Activated CD4-positive, alpha-beta T cell treated with anti-CD3 and anti-CD28 coated beads, Interleukin-2, amount 50 U/mL, for 4 hours (primary cell): ENCODE measurements at places on chromosomes 3 and 15.

DNA sequence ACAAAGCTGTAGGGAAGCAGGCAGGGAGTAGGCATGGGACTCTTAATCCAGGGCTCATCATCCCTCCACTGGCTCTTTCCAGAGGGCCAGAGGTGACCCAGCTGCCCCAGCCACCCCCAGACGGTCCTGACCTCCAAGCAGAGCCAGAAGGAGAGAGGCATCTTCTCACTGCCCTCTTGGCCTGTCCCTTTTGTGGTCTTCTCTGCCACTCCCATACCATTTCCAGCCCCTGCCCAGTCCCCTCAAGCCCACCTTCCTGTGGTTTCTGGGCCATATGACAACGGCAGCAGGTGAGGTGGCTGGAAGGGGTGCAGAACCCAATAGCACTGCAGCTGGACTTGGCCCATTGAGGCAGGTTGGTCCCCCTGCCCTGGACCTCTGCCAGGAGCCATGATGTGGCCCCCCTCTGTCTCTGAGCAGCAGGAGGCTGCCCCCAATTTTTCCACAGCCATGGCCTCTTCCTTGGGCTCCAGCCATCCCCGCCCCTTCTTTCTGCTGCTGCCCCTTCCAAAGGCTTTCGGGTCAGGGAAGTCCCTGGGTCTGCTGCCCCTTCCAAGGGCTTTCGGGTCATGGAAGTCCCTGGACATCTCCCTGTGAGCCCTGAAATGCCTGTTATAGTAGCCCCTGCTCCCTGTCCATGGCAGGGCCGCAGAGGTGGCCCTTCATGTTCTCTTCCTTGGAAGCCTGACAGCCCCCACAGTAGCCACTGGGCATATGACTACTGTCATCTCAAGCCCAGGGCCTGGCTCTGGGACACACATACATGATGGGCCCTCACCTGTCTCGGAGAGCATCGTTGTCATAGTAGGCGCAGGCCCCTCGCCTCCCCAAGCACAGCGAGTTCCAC lies 39.5 kb upstream of the RAB6B start:
- DNase-seq: no peak

GRCh38 chr3:148128136-148128535 lies 569.6 kb upstream of the AGTR1 start:
- no peak for DNase-seq

DNA sequence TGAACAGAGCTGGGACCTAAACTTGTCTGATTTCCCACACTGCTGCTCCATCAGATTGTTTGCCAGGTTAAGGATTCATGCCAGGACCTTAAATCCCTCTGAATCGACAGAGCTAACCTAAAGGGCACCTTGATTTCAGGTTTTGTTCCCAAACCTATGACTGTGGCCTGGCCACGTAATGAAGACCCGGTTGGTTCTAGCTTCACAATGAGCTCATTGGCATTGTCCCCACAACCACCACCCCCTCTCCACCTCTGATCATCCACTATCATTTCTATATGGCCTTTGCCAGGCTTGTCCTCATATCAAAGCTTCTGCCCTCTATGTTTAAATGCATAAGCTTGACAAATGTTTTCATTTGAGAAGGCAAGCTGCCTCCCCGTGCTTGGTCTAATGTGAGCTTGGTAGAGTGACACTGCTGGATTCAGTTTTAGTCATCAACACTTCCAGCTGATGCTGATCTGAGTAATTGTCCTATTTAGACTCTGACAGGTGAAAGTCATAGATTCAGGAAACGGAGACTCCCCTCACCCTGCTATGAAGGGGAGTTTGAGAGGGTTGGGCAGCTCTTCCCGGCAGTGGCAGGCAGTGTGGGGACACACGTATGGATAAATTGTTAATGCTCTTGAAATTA lies 407.1 kb upstream of the CFAP20DC start:
- DNase-seq: no peak

GRCh38 chr15:94412979-94413746 lies 181.8 kb downstream of the MCTP2 start:
- no peak for DNase-seq

GRCh38 chr3:73624017-73624820 lies 522 bp downstream of the PDZRN3 start:
- no peak for DNase-seq

DNA sequence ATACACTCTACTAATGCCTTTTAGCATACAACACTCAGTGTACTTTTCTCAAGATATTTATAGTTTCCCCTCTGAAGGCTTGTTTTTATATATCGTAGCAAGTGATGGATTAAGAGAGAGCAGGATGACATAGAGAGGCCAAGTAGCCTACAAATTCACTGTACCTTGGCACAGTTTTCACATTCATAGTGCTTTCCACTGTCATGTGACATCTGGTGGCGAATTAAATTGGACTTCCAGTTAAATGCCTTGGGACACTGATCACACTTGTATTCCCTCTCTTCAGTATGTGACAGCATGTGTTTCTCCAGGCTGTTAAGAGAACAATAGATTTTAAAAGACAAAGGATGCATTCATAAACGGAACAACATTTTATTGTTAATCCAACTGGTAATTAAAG lies 541.1 kb downstream of the MECOM start:
- DNase-seq: no peak

- peak; percentile 38 for DNase-seq
Measured at GRCh38 chr15:63601026-63601703, 4.0 kb downstream of the FBXL22 start.

GRCh38 chr15:73922186-73923151 lies 3.8 kb upstream of the LOXL1 start:
- DNase-seq: no peak

- no peak for DNase-seq
Measured at GRCh38 chr15:60128710-60129109, 124.6 kb downstream of the FOXB1 start.

DNA sequence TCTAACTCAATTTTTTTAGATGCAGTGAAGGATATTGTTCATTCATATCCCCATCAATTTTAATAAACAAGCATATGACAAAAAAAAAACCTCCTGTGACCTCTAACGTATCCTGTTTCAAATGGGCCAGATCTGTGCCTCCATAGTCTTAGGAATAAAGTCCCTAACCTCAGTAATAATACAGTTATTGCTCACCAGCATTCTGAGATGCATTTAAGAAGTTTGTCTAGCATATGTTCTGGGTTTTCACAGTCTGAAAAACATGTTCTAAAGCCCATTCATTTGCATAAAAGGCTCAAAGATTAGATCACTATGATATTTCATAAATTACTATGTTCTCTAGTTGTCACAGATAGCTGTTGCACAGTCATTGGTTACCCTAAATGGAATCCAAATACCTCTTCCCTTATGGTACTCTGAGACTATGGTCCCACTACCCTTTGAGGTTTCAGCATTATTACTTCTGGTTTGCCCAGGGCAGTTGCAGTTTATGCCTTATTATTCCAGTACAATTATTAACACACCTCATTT lies 190.1 kb downstream of the ZIC4 start:
- DNase-seq: no peak

- DNase-seq: no peak
Measured at GRCh38 chr3:123420416-123420968, 28.4 kb downstream of the ADCY5 start.

GRCh38 chr3:184489268-184489841 lies 72.2 kb upstream of the EPHB3 start:
- DNase-seq: no peak

DNA sequence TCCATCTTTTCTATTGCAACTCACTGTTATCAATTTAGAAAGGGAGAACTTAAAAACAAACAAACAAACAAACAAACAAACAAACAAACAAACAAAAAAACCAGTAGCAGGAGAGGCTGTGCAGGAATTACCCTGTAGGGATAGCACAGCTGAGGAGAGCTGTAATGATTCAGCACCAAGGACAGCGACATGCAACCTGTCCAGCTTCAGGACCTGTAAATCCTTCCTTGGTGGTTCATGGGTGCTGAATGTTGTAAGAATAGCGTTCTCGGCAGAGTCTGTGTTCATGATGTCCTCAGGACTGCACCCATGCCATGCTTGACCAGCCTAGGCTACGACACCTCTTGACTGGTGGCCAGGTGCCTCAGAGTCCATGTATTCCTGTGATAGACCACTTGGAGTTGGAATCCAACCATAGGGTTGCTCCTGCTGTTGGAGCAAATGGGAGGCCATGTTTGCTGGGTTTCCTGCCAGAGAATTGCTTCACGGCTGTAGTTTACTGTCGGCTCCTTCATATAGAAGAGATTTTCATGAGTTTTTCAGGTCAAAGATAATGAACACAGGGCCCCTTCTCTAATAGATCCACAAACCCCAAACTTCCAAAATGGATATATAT lies 65.9 kb downstream of the CACNA2D3 start:
- DNase-seq: no peak

DNA sequence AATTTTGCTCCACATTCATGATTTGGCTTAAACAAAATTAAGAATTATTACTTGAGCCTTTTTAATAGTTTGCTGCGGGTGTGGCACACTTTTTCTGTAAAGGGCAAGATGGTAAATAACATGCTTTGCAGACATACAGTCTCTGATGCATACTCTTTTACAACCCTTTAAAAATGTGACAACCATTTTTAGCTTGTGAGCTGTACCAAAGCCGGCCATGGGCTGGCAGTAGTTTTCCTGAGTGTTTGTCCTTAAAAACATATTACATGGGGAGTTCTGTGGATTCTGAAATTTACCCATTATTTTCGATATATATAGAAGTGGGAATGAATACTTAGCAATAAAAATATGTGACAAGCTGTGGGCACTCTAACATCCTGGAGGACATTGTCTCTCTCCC lies 163.4 kb downstream of the FNDC3B start:
- DNase-seq: no peak

GRCh38 chr15:46778876-46779275 lies 938.4 kb upstream of the SEMA6D start:
- no peak for DNase-seq

DNA sequence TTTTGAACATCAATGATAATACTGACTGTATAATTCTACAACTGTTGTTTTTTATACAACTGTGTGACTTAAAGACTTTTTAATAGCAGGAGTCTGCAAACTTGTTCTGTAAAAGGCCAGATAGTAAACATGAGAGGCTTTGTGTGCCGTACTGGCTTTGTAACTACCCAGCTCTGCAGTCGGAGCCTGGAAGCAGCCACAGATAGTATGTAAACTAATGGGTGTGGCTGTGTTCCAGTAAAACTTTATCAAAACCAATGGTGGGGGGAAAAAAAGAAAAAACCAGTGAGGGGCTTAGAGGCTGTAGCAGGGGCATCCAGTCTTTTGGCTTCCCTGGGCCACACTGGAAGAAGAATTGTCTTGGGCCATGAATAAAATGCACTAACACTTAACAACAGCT lies 11.9 kb downstream of the ASB7 start:
- no peak for DNase-seq

- DNase-seq: no peak
Measured at GRCh38 chr15:88341653-88342052, 85.1 kb upstream of the NTRK3 start.

GRCh38 chr3:12982619-12983101 lies 90.6 kb downstream of the IQSEC1 start:
- DNase-seq: no peak

- DNase-seq: no peak
Measured at GRCh38 chr3:65401359-65402305, 637.1 kb downstream of the MAGI1 start.

DNA sequence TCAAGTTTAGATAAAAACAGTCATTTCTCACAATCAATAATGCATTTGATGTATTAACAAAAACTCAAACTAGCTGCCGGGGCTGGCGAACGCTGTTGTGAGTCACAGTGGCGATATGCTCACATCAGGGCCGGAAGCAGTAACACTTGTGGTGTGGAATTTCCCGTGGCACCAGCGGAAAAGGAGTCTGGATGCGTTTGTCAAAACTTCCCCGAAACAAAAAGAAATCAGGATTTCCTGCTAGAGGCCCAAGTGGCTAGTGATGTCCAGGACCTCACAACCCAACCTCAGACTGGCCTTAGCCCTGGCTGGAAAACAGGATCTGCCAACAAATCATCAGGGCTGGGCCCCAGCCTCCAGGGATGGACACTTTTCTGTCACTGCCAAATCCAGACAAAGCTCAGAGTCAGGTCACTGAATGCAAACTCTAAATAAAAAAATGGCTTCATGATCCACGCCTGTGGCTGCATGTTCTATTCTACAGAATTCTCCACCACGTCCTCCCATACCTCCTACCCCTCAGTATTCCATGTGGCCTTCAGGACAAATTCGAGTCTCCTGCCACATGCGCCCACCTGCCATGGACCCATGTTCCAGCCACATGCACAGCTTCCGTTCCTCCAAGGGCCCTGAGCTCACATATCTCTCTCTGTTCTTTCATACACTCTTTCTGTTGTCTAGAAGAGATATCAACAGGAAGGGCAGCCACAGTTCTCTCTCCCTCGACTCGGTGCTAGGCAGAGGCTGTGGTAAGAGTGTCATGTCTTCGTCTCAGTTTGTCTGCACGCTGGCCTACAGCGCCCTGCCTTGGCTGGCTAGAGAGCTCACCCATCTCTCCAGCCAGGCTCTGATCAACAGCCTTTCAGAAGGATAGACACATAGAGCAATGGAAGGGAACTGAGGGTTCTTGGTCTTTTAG lies 35.4 kb downstream of the EHD4 start:
- DNase-seq: peak; percentile 79

GRCh38 chr15:83793069-83793468 lies 139.1 kb downstream of the ADAMTSL3 start:
- DNase-seq: no peak

DNA sequence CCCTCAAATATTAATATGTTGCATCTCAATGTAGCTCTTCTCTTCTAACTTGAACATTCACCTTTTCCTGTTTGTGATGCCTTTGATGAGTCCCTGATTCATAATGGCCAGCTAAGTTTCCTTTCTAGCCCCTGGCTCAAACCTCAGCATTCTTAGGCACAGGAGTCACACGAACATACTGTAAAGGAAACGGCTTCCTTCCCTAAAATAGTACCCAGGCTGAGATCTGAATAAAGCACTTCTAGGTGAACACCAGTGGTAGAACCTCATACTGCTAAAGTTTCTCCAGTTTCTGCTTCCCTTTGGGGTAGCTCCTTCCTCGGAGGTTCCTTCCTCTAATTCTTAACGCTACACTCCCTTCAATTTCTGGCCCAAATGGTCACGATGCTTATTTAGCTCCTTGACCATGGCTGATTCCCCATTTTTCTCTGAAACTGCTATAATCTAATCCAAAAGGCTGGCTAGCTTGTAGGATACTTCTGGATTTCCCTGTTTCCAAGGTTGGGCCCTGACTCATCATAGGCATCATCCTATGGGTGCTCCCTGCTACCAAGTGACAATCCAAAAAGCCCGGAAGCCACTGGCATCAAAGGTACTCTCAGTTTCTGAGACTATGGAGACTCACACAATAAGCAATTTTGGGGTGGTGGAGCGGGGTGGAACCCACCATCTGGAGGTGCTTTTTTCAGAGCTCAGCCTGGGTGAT lies 2.4 kb downstream of the ANAPC13 start:
- DNase-seq: no peak

- DNase-seq: no peak
Measured at GRCh38 chr15:76577879-76578512, 241.4 kb downstream of the ISL2 start.

GRCh38 chr15:86555098-86555497 lies 475.4 kb downstream of the AGBL1 start:
- no peak for DNase-seq
